Hematopoietic multipotent progenitor cell treated with erythropoietin and hydrocortisone succinate and interleukin-3 and kit ligand, for 15 days (in vitro differentiated cells): ENCODE measurements at places on chromosomes 4 and X.
A peak's percentile ranks its signal among the peaks of the same experiment; 100 is the strongest.

DNA sequence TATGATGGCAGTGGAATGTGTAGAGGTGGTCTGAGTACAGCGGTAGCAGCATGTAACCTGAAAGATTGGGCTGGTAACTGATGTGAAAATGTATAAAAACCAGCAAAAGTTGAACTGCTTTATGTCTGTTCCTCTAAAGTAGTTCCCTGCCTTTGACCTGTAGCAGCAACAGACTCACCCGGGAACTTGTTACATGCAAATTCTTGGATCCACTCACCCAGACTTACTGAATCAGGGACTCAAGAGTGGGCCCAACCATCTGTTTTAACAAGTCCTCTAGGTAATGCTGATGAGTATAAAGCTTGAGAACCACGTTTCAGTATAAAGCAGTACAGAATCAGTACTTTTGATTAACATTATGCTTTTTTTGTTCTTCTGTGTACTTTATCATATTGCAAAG lies 84.7 kb downstream of the RAP1GDS1 start:
- no peak for DNase-seq

GRCh38 chr4:94575652-94576051 lies 123.9 kb downstream of the PDLIM5 start:
- DNase-seq: no peak

- no peak for DNase-seq
Observed at GRCh38 chr4:147194114-147194513, 248.4 kb upstream of the TTC29 start.

GRCh38 chr4:13483768-13484121 lies 395 bp downstream of the RAB28 start:
- no peak for DNase-seq

GRCh38 chr4:135207531-135207930 lies 1005.9 kb upstream of the PABPC4L start:
- DNase-seq: no peak

- peak; percentile 58 for DNase-seq
Observed at GRCh38 chr4:127632420-127633403, at the start of gene INTU. INTU (plus strand) TSS chr4:127632957; CDS start chr4:127633035, 78 bp downstream.

DNA sequence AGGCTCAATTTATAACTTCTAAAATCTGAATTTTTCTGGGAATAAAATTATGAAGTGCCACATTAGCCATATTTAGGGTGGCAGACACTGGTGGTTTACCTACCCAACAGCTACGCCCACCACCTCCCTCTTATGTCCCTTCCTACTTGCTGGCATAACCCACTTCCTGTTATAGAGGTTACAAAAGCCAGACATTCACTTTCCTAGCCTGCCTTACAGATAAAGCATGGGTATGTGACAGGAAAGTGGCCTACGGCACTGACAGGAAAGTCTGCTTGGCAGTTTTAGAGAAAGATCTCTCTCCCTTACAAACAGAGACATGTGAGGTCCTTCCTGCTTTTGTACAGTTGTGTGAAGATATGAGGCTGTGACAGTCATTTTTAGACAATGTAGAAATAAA lies 12.4 kb downstream of the DDX53 start:
- DNase-seq: no peak

DNA sequence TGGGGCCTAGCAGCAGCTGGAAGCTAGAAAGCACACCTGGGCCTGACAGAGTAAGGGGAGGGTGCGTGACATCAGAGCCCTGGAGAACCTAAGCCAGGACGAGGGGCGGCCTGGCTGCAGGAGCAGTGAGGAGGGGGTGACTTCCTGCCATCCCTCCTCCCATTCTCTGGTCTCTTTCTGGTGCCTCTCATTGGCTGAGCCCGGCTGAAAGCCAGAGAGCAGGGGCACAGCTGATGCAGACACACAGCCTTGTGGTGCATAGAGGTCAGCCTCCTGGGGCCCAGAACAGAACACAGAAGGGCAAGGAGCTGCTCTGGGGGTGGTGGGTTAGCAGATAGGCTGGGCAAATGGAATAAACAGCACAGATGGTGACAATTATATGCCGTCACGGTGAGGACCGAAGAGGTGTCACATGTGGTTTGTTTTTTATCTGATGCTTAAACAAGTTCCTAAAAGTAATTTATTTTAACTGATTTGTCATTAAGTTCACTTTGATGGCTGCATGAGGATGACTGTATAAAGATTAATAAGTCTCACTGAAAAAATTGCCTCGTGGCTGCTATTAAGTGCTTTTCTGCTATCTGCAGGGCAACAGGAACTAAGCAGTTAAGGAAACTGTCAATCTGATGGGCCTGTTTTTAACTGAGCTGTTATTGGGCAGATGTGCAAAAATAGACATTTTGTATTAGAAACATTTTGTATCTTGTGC lies 102.0 kb downstream of the FNIP2 start:
- DNase-seq: no peak

GRCh38 chr4:150224896-150225591 lies 146.8 kb downstream of the DCLK2 start:
- no peak for DNase-seq

GRCh38 chrX:118730500-118731247 lies 3.3 kb downstream of the IL13RA1 start:
- DNase-seq: no peak

DNA sequence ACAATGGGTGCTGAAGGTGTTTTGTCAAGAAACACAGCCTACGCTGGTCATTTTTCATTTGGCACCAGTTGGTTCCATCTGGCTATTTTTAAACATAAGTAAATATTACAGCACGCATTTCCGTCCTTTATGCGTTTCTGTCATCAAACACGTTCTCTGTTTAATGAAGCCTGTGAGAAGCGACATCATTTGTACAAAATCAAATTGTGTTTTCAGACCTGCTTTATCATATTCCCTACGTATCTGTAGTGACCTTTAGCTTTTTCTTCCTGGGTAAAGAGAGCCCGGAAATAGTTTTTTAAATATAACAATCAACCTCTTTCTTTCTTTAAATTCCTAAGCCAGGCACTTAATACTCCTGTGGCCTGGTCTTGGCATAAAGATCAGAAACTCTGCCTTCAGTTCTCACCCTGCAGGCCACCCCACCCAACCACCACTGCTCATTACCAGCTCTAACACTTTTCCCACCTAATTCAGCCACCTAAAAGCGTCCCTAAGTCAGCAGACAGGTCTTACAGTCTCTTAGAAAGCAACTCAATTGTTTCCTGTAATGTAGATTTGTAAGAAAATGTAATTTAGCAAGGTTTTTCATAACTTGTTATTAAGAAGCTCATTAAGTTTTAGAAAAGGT lies 30.4 kb downstream of the ACSL1 start:
- DNase-seq: no peak

DNA sequence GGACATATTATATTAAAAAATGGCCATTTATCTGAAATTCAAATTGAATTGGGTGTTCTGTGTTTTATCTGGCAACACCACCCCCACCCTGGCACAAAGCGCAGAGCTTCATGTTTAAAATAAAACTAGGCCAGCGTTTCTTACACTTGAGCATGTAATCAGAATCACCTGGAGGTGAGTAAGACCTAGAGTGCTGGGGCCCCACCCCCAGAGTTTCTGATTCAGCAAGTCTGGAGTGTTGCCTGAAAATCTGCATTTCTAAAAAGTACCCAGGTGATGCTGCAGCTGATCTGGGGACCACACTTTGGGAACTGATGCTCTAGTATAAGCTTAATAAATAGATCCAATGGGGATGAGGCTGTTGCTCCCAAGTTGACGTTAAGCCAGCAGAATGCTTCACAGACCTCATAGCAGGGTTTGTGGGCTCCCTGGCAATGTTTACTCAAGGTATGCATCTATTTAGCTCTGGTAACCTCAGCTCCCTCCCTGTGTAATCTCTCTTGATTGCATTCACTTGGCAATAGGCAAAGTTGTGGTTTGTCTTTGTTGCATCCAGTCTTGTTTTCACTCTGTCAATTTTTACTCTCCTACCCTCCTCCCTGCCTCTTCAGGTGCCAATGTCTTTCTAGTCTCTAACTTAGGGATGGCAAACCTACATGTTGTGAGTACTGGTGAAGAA lies 99.8 kb upstream of the TEX13D start:
- no peak for DNase-seq

GRCh38 chr4:128668566-128668965 lies 140.9 kb upstream of the JADE1 start:
- no peak for DNase-seq

- DNase-seq: no peak
Observed at GRCh38 chr4:16660656-16661055, 237.8 kb downstream of the LDB2 start.

DNA sequence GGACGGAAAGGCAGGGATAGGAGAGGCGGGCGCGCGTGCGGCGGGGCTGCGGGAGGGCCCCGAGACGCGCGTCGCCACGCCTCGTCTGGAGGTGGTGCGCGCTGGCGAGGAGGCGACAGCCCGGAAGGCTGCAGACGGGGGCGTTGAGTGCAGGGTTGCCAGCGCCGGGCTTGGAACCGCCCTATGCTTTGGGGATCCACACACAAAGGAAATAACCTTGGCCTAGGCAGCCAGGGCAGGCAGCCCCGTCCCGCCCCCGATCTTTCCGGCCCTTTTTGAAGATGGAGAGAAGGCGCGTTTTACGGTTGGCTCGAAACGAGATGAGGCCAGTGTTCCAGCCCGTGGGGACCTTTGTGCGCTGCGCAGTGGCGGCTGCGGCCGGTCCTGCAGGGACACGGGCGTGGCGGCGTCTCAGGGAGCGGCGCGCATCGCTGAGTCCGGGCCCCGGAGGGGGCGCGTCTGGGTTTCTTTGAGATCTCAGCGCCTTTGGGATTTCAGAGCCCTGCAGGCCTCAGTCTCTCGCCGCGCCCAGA lies 50.8 kb upstream of the TRIM2 start:
- no peak for DNase-seq

DNA sequence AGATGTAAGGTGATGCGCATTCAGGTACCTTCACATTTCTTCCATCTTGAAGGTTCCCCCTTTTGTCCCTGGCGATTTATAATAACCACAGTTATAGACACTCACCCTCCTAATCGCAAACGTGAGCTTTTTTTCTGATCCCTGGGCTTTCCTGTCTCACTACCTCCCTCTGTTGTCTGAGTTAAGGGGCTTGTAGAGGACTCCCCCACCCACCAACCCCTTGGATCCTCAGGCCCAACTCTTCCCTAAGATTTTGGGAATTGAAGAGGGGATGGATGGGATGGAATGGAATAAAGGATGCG lies 1.4 kb downstream of the CNKSR2 start:
- DNase-seq: no peak

- DNase-seq: no peak
Observed at GRCh38 chr4:74631338-74631737, 163.0 kb downstream of the BTC start.

DNA sequence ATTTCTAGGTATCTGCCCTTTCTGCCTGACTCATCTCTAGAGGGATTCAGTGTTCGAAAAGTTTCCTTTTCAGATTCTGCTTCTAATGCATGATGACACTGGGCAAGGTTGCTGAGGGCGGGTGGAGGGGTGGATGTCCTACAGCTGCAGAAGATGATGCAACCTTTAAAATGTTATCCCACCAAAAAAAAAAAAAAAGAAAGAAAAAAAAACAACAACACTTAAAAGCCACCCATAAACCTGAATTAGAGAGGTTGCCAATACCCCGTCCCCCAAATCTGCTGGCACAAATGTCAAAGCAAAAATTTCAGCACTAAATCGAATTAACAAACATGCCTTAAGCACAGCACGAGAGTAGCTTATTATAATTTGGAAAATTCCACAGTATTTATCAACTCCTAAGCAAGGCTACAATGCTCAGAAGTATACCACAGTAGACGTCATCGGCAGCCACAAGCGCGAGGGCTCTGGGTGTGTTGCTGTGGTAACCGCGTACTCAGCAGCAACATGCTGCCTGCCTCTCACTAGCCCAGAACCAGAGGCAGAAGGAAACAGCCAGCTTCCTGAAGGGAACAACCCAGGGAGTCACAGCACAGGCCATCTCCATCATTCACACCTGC lies 167.5 kb upstream of the MAP3K15 start:
- no peak for DNase-seq

DNA sequence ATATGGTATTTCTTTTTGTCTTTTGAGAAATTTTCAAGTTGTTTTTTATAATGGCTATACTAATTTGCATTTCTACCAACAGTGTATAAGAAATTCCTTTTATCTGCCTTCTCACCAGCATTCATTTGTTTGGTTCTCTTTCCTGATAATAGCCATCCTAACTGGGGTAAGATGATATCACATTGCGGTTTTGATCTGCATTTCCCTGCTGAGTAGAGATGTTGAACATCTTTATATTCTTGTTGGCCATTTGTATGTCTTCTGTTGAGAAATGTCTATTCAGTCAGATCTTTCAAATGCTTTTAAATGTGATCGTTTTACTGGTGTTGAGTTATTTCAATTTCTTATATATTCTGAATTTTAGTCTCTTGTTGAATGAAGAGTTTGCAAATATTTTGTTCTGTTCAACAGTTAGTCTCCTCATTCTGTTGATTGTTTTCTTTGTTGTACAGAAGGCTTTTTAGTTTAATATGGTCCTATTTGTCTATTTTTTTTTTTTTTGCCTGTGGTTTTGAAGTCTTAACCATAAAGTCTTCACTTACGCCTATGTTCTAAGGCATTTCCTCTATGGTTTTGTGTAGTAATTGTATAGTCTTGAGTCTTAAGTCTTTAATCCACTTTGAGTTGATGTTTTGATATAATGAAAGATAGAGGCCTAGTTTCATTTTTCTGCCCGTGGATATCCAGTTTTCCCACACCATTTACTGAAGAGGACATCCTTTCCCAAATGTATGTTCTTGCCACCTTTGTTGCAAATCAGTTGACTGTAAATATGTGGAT lies 1566.9 kb downstream of the STIM2 start:
- DNase-seq: no peak

- DNase-seq: no peak
Observed at GRCh38 chr4:102089850-102090621, 255.2 kb downstream of the SLC39A8 start.

DNA sequence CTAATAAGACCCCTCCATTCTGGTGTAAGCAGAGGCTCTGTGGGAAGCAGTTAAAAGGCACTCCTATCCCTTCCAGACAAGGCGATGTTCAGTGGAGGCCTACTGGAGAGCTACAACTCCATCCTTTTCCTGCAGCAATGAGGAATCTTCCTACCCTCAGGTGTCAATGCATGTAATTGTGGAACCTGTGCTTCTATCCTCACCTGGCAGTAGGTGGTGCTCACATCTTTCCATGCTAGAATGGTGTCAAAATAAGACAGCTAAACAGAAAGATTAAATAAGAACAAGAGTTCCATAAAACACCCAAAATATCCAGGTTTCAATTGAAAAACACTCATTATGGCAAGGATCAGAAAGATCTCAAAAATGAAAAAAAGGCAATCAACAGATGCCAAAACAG lies 224.6 kb downstream of the IL15 start:
- DNase-seq: peak; percentile 3

GRCh38 chr4:6049985-6050384 lies 31.8 kb upstream of the C4orf50 start:
- no peak for DNase-seq

DNA sequence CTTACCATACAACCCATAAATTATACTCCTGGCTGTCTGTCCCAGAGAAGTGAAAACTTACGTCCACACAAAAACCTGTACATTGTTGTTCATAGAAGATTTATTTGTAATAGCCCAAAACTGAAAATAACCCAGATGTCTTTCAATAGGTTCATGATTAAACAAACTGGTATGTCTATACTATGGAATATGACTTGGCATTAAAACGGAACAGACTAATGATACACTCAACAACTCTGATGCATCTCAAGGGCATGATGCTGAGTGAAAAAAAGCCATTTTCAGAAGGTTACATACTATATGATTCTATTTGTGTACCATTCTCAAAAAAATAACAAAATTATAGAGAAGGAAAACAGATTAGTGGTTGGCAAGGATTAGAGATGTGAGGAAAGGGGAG lies 11.6 kb upstream of the MND1 start:
- no peak for DNase-seq
